ENCODE measurements at places on chromosomes 6 and 20. TPM values are rescaled to one million over a fixed set of nuclear protein-coding genes. Genes with fewer than 3 reads are reported as not detected.

Gene MCHR2
- total RNA-seq, result 7.9 TPM

Gene ABHD16B
- total RNA-seq, result not detected

Gene CNR1
- 265 TPM for total RNA-seq

Gene FAM8A1
- 52.9 TPM for total RNA-seq

Gene AMD1
- total RNA-seq, result 79.7 TPM

Gene RAET1L
- total RNA-seq, result 0.25 TPM
